GM13976 (cell line): ENCODE measurements at places on chromosomes 7 and 10.
A peak's percentile ranks its signal among the peaks of the same experiment; 100 is the strongest.

DNA sequence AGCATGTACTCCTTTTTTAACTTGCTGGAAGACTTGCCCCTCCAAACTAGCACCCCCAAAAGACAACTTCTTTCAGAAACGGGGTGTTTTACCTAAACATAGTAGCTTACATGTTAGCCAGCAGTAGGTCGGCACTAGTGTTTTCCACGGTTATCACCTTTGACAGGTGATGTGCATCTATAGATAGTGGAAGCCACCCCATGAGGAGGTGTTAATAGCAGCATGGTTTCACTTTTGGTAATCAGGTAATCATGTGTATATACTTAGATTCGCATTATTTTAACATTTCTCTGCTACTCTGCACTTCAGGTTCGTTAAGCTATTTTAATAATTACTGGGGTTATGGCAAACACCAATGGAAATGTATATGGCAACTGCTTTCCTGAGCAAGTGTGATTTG, 17.6 kb downstream of the SRI start:
- DNase-seq: no peak

GRCh38 chr7:43650457-43651052, 67.6 kb downstream of the STK17A start:
- DNase-seq: no peak

GRCh38 chr7:36526863-36527548, 137.3 kb downstream of the ANLN start:
- no peak for DNase-seq

DNA sequence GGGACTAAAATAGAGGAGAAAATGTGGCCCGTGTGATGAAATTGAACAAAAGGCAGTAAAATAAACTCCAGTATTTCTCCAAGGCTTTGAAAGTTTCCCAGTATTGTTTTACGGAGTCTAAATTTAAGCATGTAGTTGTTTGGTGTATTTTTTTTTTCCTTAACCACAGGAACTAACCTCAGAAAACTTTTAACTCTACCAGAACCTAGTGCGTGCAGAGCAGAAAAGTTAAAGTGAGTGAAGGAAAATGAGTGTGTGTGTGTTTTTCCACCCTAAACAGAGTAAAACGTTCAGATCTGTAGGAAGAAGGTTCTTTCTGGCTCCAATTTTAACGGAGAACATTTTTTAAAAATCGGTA, 812 bp downstream of the PROSER2 start:
- DNase-seq: no peak

DNA sequence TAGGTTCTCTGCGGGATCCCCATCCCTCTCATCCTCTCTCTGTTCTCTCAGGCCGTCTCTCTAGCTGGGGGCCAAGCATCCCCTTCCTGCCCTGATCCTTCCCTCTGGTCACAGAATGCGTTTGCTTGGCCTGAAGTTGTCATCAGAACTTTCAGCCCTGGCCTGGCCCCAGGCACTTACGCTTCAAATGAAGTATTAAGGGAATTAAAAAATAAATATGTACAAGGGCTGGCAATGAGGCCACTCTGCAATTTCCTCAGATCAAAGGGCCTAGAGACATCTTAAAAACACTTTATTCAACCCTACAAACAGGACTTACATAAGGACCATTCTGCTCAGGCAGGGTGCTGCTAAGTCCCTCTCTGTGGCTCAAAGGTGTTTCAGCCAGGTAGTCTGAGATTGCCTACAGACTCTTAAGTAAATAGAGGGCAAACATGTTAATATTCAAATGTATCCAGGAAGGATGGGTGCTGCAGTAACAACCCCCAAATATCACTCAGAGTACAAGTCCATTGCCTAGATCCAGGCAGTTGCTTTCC, 16.0 kb downstream of the SFTPD start:
- DNase-seq: no peak

DNA sequence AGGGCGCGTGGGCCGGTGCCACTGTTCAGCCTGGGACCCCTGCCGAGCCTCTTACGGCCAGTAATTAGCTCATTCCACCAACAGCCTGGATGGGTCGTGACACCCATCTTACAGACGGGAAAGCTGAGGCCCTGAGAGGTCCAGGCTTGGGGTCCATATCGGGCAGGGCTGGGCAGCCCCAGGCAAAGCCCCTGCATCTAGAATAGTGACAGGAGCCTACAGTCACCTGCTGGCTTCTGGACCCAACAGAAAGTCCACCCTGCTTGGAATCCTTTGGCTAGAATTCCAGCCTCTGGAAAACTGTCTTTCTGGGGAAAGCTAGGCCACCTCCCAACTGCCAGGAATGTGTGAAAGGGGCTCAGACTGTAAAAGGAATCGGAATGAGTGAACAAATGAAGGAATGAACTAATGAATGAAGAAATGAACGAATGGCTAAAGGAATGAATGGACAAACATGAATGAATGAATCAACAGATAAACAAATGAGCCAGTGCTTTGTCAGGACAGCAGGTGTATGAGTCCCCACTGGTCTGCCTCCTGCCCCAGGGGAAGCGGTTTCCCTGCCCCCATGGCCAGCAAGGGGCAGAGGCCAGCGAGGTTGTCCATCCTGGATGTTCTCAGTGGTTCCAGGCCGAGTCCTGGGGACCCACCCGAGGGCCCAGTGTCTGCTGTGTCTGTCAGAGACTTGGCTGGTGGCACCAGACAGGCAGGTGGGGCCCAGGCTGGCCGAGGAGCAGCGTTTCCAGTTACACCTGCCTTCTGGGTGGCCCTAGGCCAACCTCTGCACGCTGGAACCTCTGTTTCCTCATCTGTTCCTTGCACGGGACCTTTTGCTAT, 24.1 kb upstream of the PDGFA start:
- no peak for DNase-seq

DNA sequence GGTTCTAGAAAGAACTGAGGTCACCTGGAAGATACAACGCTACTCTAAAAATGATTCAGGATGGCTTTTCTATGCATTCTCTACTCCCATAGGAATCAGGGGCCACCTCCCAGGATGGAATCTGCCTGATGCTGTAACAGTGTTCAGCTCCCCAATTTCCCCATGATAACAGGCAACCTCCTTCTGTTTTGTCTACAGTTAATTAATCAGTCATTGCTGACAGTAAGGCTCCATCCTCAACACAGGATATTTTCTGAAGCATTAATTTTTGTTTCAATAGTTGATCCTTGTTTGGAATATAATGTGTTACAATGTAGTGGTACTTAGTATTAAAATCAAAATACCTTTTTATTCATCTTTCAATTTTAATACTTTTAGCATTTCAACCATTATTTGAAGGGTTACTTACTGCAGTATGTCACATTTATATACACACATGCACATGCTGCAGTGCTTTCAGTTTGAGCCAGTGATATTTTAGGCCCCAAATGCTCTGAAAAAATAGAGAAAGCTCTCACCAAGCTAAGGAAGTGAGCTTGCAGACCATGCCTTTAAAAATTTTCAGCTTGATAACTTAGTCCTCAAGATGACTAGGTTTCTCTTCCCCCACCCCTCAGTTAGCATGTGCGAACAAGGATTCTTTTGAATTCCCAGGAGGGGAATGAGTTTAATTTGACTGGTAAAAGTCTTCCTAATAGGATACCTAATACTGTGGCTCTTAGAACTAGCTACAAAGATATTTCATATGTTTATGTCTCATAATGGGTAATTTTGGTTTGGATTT, 592 bp upstream of the PIK3CG start:
- peak; percentile 52 for DNase-seq

GRCh38 chr10:34845070-34845469, 30.0 kb upstream of the PARD3 start:
- DNase-seq: no peak

DNA sequence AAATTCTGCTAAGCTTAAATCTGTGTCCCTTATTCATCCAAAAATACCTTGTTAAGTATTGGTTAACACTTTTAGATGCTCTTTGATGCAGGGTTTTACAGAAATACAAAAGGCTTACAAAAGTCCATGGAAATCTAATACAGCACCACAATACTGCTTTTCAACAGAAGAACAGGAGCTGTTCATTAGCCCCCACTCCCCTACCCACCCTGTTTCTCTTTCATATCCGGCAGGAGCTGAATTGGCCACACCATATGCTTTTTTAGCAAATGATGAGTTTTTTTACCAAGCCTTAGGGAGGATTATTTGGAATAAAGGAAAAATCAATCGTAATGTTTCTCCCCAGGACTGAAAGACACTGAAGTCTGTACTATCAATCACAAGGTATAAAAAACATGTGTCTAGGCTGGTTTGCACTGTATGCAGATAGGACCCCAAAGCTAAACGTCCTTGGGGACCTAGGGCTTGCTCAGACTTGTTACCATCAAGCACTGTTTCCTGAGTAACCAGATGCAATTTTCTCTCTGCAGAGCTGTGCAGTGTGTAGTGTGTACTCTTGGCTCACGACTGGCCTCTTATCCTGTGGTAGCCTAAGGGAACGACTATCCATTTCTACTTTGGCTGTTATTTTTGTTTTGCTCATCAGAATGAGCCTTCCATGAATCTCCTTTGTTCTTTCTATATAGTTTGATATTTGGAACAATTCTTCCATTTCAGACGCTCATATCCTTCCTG, 143.3 kb upstream of the LRGUK start:
- DNase-seq: no peak

- no peak for DNase-seq
Measured at GRCh38 chr10:35413985-35414861, 77.9 kb downstream of the CCNY start.

GRCh38 chr7:16762177-16762576, 8.6 kb downstream of the TSPAN13 start:
- no peak for DNase-seq

DNA sequence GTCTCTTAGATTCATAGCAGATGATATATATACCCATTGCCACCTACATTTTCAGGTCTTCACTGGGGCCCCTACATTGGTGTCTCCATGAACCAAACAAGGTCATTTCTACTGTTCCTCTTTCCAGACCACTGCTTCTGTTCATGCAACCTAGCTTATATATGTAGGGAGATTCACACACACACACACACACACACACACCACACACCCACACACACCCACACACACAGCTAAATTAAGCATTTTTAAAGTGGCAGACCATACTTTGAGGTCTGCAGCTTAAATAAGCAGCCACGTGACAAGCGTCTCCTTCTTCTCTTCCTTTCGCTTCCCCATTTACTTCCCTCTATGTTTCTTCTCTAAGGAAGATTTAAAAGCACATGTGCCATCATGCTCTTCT, 70.0 kb upstream of the CC2D2B start:
- DNase-seq: no peak

- DNase-seq: peak; percentile 76
Measured at GRCh38 chr10:35640474-35640873, 1.6 kb downstream of the FZD8 start.

- no peak for DNase-seq
Measured at GRCh38 chr7:157813053-157813452, 476.2 kb downstream of the DNAJB6 start.

GRCh38 chr10:44723082-44723481, 188.1 kb upstream of the TMEM72 start:
- DNase-seq: no peak

- no peak for DNase-seq
Measured at GRCh38 chr10:132630156-132630555, 92.6 kb downstream of the INPP5A start.

DNA sequence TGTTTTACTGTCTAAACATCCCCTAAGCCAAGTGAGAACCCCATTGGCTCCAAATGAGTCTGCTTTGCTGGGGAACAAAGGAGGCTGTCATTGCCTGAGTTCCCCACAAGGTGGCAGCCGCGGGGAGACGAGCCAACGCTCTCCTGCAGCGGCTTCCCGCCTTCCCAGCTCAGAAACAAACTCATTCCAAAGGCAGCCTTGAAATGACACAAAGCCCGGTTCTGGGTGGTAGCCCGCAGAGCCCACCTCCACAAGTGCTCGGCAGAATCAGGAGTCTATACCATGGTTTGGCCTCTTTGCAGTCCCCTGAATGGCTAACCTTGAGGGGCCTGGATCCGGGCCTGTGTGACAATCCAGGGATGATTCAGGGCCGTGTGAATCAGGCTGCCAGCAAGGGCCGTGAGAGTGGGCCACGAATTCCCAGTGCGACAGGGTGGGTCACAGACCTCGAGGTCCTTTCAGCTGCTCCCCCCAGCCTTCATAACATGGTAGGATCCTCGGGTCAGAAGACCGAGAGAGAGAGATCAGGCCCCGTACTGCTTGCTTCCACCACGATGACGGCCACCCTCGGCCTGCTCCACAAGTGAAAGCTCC, 79.7 kb downstream of the DLG5 start:
- DNase-seq: peak; percentile 84

DNA sequence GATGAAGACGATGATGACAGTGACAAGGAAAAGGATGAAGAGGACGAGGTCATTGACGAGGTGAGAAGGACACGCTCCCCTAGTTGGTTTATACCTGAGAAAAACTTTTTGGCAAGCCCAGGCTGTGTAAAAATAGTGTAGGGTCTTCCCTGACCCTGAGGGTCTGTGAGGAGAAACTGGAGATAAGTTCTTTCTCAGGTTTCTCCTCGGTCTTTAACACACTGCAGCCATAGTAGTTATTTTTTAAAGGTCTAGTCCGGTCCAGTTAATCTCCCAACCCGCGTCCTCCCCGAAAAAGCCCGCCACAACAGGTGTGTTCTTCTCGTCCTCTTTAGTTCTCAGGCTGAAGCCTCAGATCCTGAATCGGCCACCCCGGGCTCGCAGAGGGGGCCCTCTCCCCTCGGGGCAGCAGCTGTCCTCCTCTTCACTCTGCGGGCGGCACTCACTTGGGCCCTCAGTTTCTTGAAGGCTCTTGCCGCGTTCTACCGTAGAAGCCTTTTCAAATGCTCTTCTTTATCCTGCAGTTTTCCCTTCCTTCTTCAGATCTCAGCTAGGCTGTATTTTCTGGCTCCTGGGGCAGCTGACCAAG, 411 bp downstream of the BCCIP start:
- no peak for DNase-seq

- peak; percentile 88 for DNase-seq
Measured at GRCh38 chr10:74150204-74150989, at the start of gene AP3M1. Gene AP3M1, minus strand, starts transcription at chr10:74150828. Its CDS starts 12,449 bp downstream, at chr10:74138379.

GRCh38 chr10:97888641-97889262, 39.1 kb downstream of the GOLGA7B start:
- DNase-seq: no peak

DNA sequence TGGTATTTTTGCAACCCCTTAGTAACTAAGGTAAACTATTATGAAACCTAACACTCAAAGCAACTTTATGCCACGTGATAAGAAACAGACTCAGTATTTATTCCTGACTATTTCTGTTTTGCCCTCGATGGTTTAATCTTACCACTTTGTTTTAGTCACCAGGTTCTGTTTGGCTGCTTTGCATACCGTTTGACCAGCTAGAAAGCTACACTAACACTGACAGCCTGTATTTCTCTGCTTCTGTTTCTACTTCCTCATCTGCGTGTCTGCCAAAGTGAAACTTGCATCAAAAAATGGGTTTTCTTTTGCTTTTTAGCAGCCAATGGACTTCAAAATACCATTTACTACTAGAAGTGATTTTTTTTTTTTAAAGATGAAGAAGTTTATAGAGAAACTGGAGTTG, 802.5 kb downstream of the GRM8 start:
- DNase-seq: peak; percentile 1

- DNase-seq: no peak
Measured at GRCh38 chr10:124601016-124601415, 139.4 kb downstream of the LHPP start.

- no peak for DNase-seq
Measured at GRCh38 chr10:91643700-91644099, 10.8 kb upstream of the PPP1R3C start.
